ENCODE measurements at places on chromosomes 7 and 10. TPM values are rescaled to one million over a fixed set of nuclear protein-coding genes. Genes with fewer than 3 reads are reported as not detected.

GRCh38 chr10:70272925-70273316 lies 10.9 kb downstream of the NPFFR1 start:
- no peaks in the 10 kb centered on the region for H3K36me3 ChIP-seq
- no peaks in the 10 kb centered on the region for H3K27me3 ChIP-seq
- peak; percentile 57 for DNase-seq
- H3K4me1 ChIP-seq, result peaks cover 5% of the 10 kb centered on the region

The IFIT1 gene
- 15.2 TPM for total RNA-seq

The TMEM26 gene
- not detected for total RNA-seq

GRCh38 chr10:62248465-62248864 lies 20.2 kb downstream of the RTKN2 start:
- peaks cover 24% of the 10 kb centered on the region for H3K4me1 ChIP-seq
- peak; percentile 63 for DNase-seq
- H3K27me3 ChIP-seq, result no peaks in the 10 kb centered on the region
- H3K4me3 ChIP-seq, result no peak overlapping the region
- H3K36me3 ChIP-seq, result no peaks in the 10 kb centered on the region
- no peak overlapping the region for H3K27ac ChIP-seq

The PDE1C gene
- total RNA-seq, result 43.1 TPM

DNA sequence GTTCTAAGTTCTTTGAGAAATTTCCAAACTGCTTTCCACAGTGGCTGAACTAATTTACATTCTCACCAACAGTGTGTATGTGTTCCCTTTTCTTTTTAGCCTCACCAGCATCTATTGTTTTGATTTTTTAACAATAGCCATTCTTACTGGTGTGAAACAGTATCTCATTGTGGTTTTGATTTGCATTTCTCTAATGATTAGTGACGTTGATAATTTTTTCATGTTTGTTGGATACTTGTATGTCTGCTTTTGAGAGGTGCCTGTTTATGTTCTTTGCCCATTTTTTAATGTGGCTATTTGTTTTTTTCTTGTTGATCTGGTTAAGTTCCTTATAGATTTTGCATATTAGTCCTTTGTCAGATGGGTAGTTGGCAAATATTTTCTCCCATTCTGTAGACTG lies 191.4 kb downstream of the AGMO start:
- no peak for DNase-seq
- no peaks in the 10 kb centered on the region for H3K27me3 ChIP-seq
- H3K27ac ChIP-seq, result no peak overlapping the region
- no peak overlapping the region for H3K4me3 ChIP-seq
- H3K4me1 ChIP-seq, result no peaks in the 10 kb centered on the region

DNA sequence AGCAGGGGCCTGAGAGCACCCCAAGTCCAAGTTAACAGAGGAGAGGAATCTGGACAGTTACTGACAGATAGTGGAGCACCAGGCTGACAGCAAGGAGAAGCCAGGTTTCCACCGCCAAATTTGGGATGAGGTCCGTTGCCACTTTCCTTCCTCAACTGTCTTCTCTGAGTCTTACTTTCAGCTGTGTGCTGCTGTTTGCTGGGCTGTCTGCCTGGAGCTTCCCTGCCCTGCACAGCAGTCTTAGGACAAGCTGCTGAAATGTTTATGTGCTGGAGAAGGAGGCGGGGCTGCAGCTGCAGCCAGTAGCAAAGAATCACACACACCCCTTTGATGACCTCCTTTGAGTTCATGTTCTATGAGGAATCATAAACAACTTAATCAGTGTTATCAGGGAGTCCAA lies 17.4 kb upstream of the CYP3A7 start:
- peaks cover 34% of the 10 kb centered on the region for H3K27me3 ChIP-seq
- H3K4me3 ChIP-seq, result no peak overlapping the region
- DNase-seq, result peak; percentile 26
- H3K27ac ChIP-seq, result no peak overlapping the region
- H3K36me3 ChIP-seq, result no peaks in the 10 kb centered on the region

GRCh38 chr7:151416941-151417315 lies 7.1 kb upstream of the WDR86 start:
- no peak overlapping the region for H3K4me3 ChIP-seq
- H3K27ac ChIP-seq, result no peak overlapping the region
- peaks cover 30% of the 10 kb centered on the region for H3K27me3 ChIP-seq

- H3K4me1 ChIP-seq, result peaks cover 18% of the 10 kb centered on the region
- H3K27me3 ChIP-seq, result no peaks in the 10 kb centered on the region
- peaks cover 45% of the 10 kb centered on the region for H3K36me3 ChIP-seq
- no peak overlapping the region for H3K4me3 ChIP-seq
- H3K27ac ChIP-seq, result no peak overlapping the region
These were observed 4.7 kb downstream of the COPS6 start for GRCh38 chr7:100093498-100093897.

DNA sequence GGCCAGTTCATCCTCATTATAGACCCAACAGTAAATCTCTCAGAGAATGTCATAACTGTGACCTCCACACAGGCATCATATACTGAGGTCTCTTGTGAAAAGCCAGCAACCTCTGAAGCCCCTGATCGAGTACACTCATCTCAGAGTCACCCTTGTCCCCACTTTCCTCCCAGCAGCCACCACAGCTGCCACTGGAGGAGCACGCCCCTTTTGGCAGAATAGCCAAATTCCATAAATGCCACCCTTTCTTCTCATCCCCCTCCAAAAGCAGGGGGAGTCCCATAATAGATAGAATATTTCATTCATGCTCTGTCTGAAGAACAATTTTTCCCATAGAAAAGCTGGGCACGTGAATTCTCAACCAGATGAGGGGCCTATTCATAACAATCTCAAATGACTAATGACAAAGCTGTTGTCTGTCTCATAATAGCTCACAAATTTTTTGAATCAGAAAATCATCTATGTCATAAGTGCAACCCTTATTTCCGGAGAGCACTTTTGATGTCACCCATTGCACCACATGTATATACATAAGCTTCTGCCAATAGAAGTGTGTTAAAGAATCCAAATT lies 47.4 kb downstream of the SGMS1 start:
- peak; percentile 39 for DNase-seq
- no peak overlapping the region for H3K4me3 ChIP-seq

The CCDC146 gene
- total RNA-seq, result 0.89 TPM

DNA sequence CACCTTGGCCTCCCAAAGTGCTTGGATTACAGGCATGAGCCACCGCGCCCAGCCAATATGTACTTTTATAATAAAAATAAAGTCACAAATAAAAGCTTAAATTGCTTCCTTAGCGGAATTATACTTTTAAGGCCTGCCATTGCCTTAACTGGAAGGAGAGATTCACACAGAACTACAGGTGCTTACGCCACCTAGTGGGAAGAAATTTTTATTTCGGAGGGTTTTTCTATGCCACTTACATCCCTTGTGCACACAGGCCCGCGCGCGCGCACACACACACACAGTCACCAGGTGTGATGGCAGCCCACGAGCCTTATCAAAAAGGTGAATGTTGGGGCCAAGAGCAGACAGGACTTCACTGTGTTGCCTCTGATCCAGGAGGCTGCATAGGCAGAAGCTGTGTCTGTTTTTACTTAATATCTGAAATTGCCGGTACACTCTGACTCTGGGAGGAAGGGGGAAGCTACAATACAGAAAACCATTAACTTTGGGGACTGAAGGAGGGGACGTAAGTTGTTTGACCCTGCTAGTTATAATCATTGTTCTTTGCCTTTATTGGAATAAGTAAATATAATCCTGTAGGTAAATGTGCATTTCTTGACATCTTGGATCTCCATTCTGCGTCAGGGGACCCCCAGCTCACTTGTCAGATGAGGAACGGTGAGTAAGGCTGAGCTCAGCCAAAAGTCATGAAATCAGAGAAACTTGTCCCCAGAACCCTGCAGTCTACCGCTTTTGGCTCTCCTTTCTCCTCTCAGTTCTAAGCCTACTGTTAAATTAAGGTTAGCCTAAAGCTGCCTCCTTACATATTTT lies 87.1 kb downstream of the SLC16A9 start:
- H3K4me3 ChIP-seq, result no peak overlapping the region
- H3K36me3 ChIP-seq, result no peaks in the 10 kb centered on the region
- peak; percentile 60 for DNase-seq
- H3K27me3 ChIP-seq, result 0 out of 2 replicates have a peak, but pooled peaks cover 3% of the 10 kb centered on the region
- H3K27ac ChIP-seq, result no peak overlapping the region

DNA sequence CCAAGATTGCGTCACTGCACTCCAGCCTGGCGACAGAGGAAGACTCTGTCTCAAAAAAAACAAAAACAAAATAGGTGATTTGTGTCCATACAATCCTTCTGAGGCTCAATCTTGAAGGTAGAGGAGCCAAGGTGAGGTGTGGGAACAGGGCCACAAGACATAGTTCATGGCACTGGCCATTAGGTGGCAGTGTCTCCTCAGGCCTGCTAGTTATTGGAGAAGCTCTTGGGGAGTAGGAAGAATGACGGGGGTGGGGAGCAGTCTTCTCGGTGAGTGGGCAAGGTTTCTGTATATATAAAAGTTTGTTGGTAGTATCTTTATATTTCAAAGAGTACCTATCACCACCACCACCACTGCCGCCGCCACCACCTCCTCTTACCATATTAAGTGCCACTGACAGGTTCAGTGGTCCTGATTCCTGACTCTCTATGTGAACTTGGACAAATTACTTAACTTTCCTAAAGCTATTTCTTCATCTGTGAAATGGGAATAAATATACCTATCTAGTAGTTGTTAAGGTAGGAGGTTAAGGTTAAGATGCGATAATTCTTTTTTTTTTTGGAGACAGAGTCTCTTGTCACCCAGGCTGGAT lies 24.0 kb downstream of the CCSER2 start:
- peak; percentile 73 for DNase-seq
- no peaks in the 10 kb centered on the region for H3K27me3 ChIP-seq
- H3K4me3 ChIP-seq, result no peak overlapping the region
- no peak overlapping the region for H3K27ac ChIP-seq
- H3K36me3 ChIP-seq, result no peaks in the 10 kb centered on the region

The GHRHR gene
- total RNA-seq, result not detected

- no peak overlapping the region for H3K27ac ChIP-seq
- H3K27me3 ChIP-seq, result no peaks in the 10 kb centered on the region
- no peak for DNase-seq
- peaks cover 12% of the 10 kb centered on the region for H3K4me1 ChIP-seq
These were observed 25.9 kb downstream of the DNAJB12 start for GRCh38 chr10:72328829-72329204.

DNA sequence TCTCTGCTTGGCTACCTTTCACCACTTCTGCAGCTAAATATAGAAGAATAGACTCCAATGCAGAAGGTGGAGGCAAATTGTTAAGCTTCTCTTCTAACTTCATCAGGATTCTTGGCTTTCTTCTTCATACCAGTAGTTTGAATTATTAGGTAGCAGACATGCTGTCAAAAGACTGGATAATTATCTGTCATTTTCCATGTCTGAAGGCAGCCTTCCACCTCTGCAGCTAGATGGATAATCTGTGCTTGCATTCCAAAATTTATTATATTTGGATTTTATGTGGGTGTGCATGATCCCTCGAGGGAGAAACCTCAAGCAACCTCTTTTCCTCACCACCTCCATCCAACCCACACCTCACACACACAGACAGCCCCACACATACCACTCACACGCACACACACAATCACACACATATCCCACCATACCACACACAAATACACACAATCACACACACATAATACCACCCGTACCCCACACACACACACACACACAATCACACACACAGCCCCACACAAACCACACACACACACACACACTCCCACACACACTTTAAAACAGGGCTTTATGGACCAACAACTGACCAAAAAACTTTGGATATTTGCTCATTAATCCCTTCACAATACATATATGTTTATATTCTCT lies 145.0 kb downstream of the C7orf25 start:
- H3K36me3 ChIP-seq, result no peaks in the 10 kb centered on the region
- H3K27me3 ChIP-seq, result no peaks in the 10 kb centered on the region
- no peak for DNase-seq
- no peak overlapping the region for H3K4me3 ChIP-seq
- peaks cover 15% of the 10 kb centered on the region for H3K4me1 ChIP-seq
- H3K27ac ChIP-seq, result no peak overlapping the region

The RNF32 gene
- 1.1 TPM for total RNA-seq

DNA sequence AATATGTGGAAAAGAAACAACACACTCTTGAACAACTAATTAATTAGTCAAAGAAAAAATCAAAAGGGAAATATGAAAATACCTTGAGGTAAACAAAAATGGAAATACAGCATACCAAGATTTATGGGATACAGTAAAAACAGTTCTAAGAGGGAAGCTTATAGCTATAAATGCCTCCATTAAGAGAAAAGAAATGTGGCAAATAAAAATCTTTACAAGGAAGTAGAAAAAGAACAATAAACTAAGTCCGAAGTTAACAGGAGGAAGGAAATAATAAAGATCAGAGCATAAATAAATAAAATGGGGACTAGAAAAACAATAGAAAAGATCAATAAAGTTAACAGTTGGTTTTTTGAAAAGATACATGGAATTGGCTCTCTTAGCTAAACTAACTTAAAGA lies 267.8 kb upstream of the NRP1 start:
- no peak overlapping the region for H3K27ac ChIP-seq
- no peaks in the 10 kb centered on the region for H3K36me3 ChIP-seq
- H3K4me1 ChIP-seq, result peaks cover 2% of the 10 kb centered on the region
- DNase-seq, result no peak

- H3K27ac ChIP-seq, result no peak overlapping the region
- H3K4me1 ChIP-seq, result no peaks in the 10 kb centered on the region
- DNase-seq, result no peak
- no peak overlapping the region for H3K4me3 ChIP-seq
- H3K27me3 ChIP-seq, result peaks cover 49% of the 10 kb centered on the region
- H3K36me3 ChIP-seq, result no peaks in the 10 kb centered on the region
These were observed 30.5 kb upstream of the BTRC start for GRCh38 chr10:101323495-101323894.

DNA sequence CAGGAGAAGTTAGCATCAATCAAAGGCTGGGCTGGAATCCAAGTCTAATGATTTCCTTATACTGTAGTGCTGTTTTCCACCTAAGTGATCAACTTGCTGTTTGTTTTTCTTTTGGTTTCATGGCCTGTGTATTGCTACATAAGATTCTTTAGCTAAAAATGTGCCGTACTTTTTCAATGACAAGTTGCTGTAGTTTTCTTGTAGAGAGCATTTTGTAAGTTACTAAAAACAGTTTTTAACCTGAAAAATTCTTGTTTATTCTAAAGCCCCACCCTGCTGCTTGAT lies 1.3 kb downstream of the HELLS start:
- peaks cover 8% of the 10 kb centered on the region for H3K4me1 ChIP-seq
- peak overlapping the region; percentile 92 for H3K4me3 ChIP-seq
- H3K27ac ChIP-seq, result no peak overlapping the region
- peak; percentile 26 for DNase-seq
- H3K36me3 ChIP-seq, result no peaks in the 10 kb centered on the region

- H3K4me3 ChIP-seq, result no peak overlapping the region
- H3K36me3 ChIP-seq, result peaks cover 25% of the 10 kb centered on the region
- no peak for DNase-seq
- peaks cover 40% of the 10 kb centered on the region for H3K4me1 ChIP-seq
- no peak overlapping the region for H3K27ac ChIP-seq
- no peaks in the 10 kb centered on the region for H3K27me3 ChIP-seq
These were observed 80.4 kb downstream of the NRBF2 start for GRCh38 chr10:63213489-63213888.

GRCh38 chr7:19107356-19108146 lies 9.9 kb downstream of the TWIST1 start:
- peak; percentile 88 for DNase-seq
- peak overlapping the region; percentile 97 for H3K27ac ChIP-seq
- no peaks in the 10 kb centered on the region for H3K27me3 ChIP-seq
- peak overlapping the region; percentile 88 for H3K4me3 ChIP-seq
- H3K4me1 ChIP-seq, result peaks cover 67% of the 10 kb centered on the region

GRCh38 chr7:149422162-149422913 lies 38.5 kb downstream of the ZNF777 start:
- H3K36me3 ChIP-seq, result no peaks in the 10 kb centered on the region
- H3K4me3 ChIP-seq, result peak overlapping the region; percentile 67
- peak; percentile 85 for DNase-seq

Data from GM23248 (cell line).